ENCODE measurements at places on chromosomes 13 and 19.
A peak's percentile ranks its signal among the peaks of the same experiment; 100 is the strongest.

- DNase-seq = no peak
Measured at GRCh38 chr19:53471916-53472315, 4.4 kb downstream of the ZNF813 start.

DNA sequence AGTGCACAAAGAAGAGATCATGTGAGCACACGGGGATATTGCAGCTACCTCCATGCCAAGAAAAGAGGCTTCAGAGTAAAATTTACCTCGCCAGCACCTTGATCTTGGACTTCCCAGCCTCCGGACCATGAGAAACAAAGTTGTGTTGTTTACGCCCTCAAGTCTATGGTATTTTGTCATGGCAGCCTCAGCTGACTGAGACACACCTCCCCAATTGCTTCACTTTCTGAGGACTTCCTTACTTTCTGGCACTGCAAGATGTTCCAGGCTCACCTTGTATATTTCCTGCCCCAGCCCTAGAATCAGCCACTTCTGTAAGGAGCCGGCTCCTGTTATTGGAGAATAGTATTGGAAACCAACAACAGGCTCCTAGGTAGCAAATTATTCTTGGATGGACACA lies 6.6 kb upstream of the CEBPG start:
- no peak for DNase-seq

DNA sequence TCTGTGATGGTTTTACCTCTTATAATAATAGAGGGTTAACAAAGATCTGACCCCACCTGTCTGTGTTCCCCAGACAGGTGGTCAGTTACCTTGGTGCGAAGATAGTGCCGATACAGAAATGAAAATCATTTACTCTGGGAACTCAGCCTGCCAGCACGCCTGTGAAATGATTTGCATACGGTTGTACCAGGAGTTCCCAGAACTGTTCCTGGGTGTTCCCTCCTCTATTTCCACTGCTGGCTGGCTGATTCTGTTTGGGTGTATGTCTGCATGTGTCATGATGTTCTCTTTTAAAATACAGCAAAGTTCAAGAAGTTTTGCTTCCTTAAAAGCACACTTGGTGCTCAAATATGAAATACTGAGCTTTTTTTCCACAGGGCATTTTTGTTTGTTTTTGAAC lies 527.1 kb downstream of the FGF9 start:
- no peak for DNase-seq

DNA sequence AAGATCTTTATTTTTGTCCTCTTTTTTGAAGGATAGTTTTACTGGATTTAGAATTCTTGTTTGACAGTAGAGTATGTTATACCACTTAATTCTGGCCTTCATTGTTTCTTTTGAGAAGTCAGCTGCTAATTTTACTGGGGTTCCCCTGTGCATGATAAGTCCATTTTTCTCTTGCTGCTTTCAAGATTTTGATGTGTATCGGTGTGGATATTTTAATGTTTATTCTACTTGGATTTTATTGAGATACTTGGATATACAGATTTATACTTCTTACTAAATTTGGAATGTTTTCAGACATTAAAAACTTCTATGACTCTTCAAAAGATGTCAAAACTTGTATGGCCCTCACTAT lies 86.9 kb downstream of the URI1 start:
- DNase-seq = no peak

GRCh38 chr19:15715642-15716041 lies 12.2 kb upstream of the OR10H2 start:
- no peak for DNase-seq

- DNase-seq = peak; percentile 45
Measured at GRCh38 chr19:15290166-15290565, 42.2 kb downstream of the BRD4 start.

Data from HAP-1 (cell line).